ENCODE measurements at places on chromosomes 13 and 19.

DNA sequence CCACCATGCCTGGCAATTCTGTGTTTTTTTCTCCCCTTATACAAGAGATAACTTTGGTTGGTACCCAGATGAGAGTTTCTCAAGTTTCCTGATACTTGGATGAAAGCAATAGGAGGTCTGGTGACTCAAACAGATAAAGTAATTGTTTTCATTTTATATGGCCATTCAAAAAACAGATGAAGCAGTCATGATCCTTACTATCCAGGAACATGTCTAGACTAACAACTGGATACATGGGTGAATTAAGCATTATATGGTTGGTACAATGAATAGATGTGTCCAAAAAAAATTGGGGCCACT, 8.5 kb downstream of the ZNF430 start:
- no peak for DNase-seq

DNA sequence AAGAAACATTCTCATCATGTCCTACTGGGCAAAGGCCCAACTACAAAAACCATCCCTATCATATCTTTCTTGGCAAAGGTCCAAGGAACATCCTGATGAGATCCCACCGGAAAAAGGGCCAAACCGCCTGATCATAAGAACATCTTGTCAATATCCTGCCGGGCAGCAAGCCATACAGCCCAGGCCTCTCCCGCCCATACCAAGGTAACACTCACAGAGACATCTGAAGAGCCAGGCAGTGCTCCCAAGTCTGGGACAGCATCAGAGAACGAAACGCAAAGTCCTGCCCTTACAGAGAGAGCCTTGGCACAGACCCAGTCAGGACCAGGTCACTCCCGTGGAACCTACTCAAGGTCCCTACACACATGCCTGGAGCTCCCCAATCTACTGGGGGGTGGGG, 18.5 kb upstream of the ZNF331 start:
- DNase-seq = no peak

- DNase-seq = no peak
Observed at GRCh38 chr19:23070353-23071146, 46.3 kb upstream of the ZNF730 start.

- no peak for DNase-seq
Observed at GRCh38 chr13:112774829-112775565, 85.2 kb downstream of the ATP11A start.

DNA sequence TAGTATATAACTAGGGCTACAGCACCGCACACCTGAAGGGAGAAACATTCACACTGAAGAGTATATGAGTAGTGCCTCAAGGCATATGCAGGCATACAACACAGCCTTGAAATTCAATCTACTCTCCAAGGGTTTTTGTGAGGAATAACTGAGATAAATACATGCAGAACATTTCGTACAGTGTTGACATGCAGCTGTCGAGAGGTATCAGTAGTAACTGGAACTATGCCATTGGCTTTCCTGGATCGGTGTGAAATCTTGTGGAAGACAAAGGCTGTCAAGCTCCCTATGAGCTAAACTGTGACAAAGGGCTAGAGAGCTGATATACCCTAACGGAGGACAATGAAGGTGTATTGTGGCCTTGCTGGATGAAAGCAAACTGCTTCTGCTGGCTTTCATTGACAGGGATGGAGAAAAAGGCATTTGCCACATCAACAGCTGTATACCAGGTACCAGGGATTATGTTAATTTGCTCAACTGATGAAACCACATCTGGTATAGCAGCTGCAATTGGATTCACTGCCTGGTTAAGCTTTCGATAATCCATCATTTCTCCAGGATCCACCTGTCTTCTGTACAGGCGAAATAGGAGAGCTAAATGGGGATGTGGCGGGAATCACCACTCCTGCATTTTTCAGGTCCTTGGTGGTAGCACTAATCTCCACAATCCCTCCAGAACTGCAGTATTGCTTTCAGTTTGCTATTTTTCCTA, 16.3 kb downstream of the MTRF1 start:
- DNase-seq = no peak

GRCh38 chr13:26541678-26542568, 15.6 kb upstream of the WASF3 start:
- DNase-seq = no peak

DNA sequence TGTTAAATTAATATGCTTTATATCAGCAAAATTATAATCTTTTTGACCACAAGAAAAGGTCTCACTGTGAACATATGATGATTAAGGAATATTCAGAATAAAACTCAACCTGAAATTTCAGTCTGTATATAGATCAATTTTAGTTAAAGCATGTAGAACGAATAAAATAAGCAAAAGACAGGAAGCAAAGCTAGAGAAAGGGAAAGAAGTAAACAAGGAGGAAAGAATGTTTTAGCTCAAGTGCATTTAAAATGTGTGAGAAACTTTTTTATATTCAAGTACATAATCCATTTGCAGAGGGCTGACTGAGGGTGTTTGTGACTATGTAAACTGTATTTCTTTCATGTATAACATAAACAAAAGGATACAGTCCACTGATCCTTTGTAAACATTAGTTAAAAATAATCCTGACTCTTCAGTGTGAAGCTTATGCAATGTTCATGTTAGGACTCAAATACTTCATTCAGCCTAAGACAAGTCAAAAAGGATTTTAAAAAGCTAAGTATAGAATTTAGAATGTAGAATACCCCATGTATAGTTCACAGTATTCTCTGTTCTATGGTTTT, 472.1 kb downstream of the DIAPH3 start:
- no peak for DNase-seq

DNA sequence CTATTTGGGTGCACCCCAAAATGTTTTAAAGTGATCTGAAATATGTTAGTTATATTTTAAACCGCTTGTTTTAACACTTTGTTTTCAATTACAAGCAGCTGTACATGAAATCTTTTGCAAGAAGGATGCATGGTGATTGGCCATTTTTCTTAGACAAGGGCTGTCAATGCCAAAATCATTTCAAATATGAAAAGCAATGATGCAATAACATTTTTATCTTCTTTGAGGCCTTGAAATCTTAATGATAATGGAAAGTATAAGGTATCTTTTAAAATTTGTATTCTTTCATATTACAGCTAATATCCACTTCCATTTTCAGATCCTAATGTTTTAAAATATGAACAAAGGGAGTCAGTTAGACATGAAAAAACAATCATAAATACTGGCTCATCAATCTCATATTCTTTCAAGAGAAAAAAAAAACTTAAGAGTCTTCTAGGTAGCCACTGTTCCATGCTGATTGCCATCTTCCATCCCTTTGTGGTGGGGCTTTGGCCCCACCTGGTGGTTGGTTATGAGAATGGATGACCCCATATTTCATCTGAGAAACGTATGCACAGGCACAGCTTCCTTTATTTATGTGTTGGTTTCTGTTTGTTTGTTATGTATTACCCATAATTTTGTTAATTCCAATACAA, 330.3 kb upstream of the MIR17HG start:
- no peak for DNase-seq

DNA sequence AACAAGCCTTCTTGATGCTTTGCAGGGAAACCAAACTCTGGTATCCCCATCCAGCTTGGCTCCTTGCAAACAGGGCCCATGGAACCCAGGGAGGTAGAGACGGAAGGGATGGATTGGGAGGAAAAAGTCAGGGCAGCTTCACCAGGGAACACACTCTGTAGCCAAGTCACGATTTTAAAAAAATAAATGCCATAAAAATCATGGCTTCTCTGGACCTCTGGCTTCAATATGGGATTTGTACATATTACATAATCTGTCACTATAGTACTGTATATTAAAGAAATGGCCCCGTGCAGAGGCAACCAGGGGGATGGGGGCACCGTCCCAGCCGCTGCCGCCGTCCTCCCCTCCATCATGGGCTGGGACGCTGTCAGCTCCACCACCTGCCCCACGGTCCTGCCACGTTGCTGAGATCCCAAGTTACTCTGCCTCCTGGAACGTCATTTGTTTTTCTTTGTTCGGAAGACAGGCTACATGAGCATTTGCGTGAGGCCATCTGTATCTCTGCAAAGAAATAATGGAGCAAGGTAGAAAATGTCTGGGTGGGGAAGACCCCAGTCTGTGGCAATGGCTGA, 313.3 kb downstream of the ZNF536 start:
- DNase-seq = no peak

DNA sequence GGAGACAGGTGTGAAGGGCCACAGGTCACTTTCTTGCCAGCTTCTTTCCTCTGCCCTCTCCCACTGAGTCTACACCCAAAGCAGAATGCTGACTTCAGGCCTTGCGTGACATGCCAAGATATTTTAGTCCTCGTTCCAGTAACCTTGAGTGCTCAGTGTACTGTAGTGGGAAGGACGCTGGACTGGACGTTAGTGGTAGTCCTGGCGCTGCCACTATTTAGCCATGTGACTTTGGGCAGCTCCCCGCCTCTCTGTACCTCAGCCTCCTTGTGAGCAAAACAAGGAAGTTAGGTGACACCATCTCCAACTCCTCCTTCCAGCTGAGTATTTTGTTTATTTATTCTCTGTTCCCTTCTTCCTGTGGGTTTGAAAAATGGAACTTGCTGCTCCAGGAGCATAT, 86.1 kb downstream of the FRY start:
- no peak for DNase-seq
